Neural crest cell (in vitro differentiated cells): ENCODE measurements at places on chromosomes 12 and 14. TPM values are rescaled to one million over a fixed set of nuclear protein-coding genes. Genes with fewer than 3 reads are reported as not detected.

DPPA3 gene
- not detected in 2 replicates for total RNA-seq

COCH gene
- 16.8 and 16.9 TPM in 2 replicates for total RNA-seq

FERMT2 gene
- total RNA-seq = 57.2 and 64.2 TPM in 2 replicates

DNA sequence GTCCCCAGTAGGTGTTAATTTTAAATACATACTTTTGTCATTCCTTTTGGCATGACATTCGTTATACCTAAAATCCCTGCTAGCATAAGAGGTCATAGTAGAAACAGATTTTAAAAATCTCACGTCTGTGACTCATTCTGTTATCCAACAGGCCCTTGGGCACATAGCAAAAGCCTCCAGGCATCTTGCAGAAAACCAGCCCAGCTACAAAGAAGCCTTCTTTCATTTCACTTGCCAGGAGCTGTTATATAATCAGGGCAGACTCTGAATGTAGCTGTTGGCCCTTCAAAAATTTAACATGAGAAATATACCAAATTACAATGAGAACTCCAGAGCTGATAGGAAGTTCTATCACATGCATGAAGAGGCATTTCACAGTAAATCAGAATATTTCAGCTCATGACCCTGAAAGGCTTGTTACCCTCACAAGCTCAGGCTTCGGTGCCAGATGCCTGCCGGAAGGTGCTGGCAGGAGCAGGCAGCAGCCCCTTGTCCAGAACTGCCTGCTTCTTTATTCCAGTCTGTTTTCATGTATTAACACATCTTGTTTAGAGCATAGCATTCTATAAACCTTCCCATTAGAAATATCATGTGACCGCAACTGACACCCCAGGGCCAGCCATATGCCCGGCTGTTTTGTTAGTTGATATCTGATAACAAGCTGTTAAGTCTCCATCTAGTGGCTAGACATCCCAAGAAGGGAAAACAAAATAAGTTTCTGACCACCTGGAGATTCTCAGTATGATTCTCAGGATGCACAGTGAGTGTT, 17.8 kb downstream of the E2F7 start:
- no peak for DNase-seq

- no peak for DNase-seq
These were observed 97.1 kb downstream of the TNFAIP2 start for GRCh38 chr14:103220134-103220981.
